ENCODE measurements at places on chromosomes 4 and X.

GRCh38 chr4:116229420-116229819 is 856.0 kb downstream of the TRAM1L1 start:
- no peak for DNase-seq

GRCh38 chr4:14906805-14907204 is 95.5 kb upstream of the CPEB2 start:
- no peak for DNase-seq

GRCh38 chr4:151644622-151645021 is 116.2 kb downstream of the GATB start:
- DNase-seq, result no peak

GRCh38 chr4:130143656-130144055 is 1047.7 kb downstream of the C4orf33 start:
- no peak for DNase-seq

- no peak for DNase-seq
These were observed 90.9 kb downstream of the SH3RF1 start for GRCh38 chr4:169179609-169180521.

- no peak for DNase-seq
These were observed 287.2 kb upstream of the HS3ST1 start for GRCh38 chr4:11715753-11716521.

GRCh38 chrX:39308126-39308525 is 506.9 kb downstream of the MID1IP1 start:
- DNase-seq, result no peak

DNA sequence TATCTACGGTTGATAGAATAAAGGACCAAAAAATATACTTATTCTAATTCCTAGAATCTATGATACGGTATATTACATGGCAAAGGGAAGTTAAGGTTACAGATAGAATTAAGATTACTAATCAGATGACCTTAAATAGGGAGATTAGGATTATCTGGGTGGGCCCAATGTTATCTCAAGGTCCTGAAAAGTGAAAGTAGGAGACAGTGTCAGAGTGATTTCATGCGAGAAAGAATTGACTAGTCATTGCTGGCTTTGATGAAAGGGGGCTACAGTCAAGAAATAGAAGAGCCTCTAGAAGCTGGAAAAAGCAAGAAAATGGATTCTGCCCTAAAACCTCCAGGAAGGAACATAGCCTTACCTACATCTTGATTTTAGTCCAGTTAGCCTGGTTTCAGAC is 176.9 kb upstream of the PPP1R2C start:
- no peak for DNase-seq

DNA sequence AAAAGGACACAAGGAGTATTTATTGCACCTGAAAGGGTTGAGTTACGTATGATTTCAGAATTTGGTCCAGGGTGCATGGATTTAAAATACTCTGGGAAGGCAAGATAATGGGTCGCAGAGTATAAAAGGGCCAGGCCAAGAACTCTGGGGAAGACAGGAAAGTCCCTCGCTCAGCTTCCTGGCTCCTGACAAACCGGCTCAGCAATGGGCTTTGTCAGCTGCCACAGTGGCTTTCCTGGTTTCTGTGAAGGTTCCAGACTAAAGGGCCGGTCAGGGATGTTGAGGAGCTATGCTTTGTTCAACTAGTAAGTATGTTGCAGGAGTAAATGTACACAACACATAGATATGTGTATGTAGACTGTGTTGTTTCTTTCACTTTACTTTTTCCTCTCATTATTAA is 154.4 kb upstream of the ETNPPL start:
- no peak for DNase-seq

DNA sequence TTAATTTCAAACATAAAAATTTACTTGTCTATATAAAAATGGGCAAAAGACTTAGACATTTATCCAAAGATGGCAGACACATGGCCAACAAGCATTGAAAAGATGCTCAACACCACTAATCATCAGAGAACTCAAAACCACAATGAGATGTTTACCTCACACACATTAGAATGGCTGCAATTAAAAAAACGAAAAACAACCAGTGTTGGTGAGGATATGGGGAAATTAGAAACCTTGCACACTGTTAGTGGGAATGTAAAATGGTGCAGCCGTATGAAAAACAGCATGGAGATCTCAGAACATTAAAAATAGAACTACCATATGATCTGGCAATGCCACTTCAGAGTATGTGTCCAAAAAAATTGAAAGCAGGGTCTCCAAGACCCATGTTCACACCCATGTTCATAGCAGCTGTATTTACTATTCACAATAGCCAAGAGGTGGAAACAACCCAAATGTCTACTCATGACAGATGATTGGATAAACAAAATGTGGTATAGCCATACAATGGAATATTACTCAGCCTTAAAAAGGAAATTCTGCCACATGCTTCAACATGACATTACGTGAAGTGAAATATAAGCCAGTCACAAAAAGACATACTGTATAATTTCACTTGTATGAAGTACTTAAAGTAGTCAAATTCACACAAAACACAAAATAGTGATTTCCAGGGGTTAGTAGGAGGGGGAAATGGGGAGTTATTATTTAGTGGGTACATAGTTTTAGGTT is 146.2 kb downstream of the SOWAHB start:
- no peak for DNase-seq

DNA sequence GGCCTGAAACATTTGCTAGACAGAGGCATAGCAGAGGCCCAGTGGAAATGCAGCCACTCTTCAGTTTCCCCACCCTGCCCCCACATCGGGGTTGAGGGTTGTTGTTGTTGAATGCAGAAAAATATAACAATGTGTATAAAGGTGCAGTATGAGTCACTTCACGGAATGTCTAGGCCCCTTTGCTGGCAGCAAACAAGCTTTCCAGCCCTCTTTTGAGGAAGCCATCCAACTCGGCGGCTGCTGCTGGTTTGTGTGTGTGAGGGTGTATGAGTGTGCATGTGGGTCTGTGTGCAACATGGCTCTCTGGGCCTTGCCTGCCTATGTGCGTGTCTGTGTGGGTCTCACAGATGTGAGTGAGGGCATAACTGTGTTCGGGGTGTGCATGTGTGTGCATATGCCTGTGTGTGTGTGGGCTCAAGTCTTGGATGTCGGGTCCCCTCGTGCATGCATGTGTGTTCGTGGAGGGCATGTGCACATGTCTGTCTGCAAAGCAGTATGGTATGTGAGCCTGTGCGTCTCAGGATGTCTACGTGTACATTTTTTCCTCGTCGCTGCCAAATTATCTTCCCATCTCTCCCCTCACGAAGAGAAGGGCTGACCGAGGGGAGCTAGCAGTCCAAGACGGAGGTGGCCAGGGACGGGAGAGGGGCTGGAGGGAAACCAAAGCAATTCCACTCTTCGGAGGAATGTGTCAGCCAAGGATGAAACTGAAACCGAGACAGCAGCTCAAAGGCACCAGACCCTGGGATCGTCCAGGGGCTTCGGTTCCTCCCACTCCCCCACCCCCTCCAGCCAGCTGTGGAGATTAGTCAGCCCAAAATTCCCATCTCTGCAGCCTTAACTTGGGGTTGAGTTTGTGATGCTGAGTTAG is 8.4 kb upstream of the ELF4 start:
- DNase-seq, result no peak

DNA sequence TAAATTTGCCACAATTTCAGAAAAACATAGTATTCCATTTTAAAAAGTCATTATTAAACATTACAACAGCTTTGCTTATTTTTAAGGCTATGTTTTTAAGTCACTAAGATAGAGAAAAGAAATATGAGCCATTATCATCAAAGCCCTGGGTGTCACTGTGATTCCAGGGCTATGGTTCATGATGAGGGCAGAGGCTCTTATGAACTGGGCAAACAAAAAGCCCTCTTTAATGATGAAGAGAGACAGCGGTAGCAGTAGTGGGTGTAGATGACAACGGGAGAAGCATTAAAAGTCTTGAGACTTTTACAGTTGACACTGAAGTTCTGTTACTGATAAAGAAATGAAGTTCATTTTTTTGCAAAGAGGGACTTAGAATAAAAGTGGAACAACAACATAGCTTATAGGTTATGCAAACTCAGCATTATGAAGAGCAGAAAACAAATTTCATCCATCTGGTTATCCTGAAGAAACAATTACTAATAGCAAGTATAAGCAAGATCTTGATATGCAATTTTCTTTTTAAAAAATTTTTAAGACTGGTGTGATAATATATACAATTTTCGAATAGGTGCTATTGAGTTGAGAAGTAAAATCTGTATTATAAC is 202.7 kb upstream of the ETNPPL start:
- DNase-seq, result no peak

DNA sequence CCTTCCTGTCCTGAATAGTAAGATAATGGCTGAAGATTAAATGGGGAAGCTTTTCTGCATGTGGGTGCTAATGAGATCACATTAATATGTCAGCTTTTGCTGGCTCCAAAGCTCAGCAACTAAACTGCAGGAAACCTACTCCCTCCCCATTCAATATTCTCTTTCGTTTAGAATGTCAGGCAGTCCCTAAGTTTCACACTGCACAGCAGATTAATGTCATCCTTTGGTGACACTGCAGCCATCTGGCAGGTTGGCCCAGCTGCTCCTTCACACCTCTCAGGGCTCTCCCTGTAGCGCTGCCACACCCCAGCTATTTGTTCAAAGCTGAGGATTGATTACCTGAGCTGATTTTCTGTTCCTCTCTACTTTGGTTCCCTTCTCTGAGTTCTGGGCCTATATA is 110.5 kb downstream of the KDR start:
- DNase-seq, result no peak

DNA sequence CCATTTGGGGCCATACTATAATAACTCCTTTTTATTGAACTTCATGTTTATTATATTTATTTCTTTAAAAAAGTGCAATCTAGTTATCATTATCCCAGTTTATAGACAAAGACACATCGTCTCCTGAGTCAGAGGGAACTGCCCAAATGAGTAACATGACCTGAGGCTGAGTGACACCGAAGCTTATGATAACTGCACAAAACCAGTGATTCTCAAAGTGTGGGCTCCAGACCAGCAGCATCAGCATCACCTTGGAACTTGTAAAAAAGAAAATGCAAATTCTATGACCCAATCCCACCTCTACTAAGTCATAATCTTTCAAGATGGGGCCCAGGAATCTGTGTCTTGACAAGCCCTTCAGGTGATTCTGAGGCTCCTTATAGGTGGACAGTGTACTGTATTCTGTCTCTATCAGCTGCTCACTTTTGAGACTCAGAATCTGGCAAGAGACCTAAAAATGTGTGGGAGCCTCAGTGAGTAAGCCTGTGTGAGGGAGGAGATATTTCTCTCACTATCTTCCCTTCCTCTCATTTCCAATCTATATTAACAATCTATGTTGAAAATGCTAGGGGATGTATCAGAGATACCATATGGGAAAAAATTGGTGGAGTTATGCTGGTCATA is 147.0 kb downstream of the PACRGL start:
- DNase-seq, result no peak

DNA sequence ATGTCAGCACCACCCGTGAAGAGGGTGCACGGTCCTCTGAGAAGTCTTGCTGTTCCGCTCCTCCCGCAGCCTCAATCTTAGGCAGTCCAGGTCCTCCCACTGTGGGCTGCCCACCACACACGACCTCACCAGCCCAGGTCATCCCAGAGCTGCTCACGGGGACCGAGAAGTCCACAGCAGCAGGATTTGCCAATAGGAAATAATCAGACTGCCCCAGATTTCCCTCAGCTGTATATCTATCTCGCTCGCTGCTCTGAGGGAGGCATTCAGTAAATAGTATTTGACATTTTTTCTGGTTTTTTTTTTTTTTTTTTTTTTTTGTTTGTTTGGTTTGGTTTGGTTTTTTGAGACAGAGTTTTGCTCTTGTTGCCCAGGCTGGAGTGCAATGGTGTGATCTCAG is 83.8 kb downstream of the STOX2 start:
- no peak for DNase-seq

DNA sequence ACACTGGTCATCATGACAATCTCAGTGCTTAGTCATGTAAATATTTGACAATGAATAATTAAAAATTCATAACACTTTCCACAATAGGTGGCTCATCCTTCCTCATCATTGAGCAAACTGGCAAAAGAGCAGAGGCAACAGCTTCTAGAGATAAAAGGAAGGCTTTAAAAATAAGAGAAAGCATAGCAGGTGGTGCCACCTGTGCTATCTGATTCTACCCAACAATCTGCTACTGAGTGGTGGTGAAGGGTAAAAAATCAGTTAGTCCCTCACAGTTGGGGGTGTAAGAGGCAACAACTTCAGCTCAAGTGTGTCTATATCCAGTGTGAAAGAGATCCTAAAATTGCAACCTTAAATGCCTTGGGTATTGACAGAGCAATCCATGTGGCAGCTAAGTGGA is 280.1 kb upstream of the PPARGC1A start:
- DNase-seq, result no peak

GRCh38 chr4:173013232-173013930 is 155.2 kb upstream of the GALNT7 start:
- DNase-seq, result no peak

DNA sequence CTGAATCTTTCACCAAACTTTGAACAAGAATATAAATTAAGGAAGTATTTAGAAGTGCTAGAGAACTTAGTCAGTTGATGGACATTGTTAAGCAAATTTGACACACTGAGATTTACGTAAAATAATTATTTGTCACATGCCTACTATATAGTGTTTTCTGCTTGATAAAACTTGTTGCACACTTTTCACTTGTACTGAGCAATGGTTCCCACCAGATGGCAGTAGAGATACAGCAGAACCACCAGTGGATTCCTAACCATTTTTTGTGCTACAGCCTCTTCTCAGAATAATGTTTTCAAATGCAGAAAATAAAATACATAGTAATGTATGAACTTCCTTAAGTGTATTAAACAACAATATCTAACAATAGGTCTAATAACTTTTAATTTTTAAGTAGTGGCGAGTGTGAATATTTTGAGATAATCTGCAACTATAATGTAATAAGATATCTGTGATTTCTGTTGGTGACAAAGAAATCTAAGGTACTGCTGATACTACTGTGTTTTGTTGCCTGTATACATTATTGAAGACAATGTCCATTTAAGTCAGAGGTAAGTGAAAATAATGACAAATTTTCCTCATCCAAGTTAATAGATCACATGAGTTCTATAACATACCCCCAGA is 81.2 kb downstream of the APOOL start:
- peak; percentile 4 for DNase-seq

DNA sequence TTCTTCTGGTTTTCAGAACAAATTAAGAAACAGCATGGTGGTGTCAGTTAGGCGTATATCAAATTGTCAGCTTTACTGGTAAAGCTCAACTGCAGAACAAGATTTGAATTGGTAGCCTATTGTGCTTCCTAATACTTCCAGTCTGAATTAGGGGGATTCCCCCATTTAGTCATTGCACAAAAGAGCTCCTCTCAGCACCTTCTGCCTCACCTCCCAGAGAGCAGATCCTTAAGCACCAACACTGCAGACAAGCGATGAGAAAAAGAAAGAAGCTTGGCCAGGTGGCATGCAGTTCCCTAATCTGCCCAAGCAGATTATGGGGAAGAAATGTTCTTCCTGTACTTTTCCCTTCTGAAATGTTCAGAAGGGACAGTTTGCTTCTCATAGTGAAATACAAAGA is 9.2 kb downstream of the MAP9 start:
- DNase-seq, result no peak

DNA sequence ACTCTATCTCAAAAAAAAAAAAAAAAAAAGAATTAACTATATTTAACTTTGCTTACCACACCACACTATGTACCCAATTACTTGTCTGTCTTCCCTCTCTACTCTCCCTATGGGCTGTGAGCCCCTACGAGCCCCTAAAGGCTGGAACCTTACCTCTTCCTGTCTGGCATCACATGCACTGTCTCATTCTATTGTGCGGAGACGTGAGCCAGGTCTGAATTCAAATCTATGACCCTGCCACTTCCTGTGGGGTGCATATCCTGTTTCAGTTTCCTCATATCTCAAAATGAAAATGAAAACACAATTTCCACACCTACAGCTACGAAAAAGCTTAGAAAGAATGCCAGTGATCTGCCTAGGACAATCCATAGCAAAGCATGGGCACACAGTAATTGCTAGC is 42.9 kb upstream of the HS3ST1 start:
- DNase-seq, result no peak

- no peak for DNase-seq
These were observed 297.9 kb upstream of the FAT4 start for GRCh38 chr4:125016892-125017299.
